ENCODE measurements at places on chromosomes 11 and 22.

DNA sequence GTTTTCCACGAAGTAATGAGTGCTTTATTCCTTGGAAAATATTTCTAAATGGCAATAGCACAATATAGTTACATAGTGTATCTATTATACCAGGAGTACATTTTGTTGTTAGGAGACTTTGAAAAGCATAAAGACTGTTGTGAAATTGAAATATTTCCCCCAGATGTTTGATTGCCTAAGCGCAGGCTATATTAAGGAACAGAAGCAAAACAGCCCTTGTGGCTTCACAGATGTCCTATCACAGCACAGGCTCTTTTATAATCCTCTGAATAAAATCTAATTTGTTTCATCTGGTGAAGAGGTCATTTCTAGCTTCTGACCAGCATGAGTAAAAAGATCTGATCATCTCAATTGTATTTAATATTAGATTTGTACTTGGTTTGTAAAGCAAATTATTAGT is 48.2 kb downstream of the BSX start:
- no peak for DNase-seq

GRCh38 chr11:35031867-35032266 is 107.1 kb upstream of the CD44 start:
- no peak for DNase-seq

DNA sequence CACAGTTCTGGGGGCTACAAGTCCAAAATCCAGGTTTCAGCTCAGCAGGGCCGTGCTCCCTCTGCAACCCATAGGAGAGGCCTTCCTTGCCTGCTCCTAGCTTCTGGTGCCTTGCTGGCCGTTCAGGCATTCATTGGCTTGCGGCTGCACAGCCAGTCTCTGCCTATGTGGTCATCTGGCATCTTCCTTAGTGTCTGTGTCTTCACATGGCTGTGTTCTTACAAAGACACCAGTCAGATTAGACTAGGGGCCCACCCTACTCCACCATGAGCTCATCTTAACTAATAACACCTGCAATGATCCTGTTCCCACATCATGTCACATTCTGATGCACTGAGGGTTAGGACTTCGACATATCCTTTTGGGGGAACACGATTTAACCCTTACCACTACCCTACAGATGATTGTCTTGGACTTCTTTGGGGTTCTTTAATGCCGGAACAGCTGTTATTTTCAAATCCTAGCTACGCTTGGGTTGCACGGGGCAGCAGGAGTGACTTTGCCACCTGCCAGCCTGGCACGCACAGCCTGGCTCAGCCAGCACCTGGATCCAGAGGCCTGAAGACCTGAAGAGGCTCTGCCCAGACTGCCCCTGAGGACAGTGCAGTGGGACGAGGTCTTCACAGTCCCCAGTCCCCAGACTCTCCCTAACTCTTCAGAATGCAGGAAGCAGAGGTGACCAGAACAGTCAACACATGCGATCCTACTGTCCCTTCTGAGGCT is 7.7 kb upstream of the NEAT1 start:
- DNase-seq = no peak

DNA sequence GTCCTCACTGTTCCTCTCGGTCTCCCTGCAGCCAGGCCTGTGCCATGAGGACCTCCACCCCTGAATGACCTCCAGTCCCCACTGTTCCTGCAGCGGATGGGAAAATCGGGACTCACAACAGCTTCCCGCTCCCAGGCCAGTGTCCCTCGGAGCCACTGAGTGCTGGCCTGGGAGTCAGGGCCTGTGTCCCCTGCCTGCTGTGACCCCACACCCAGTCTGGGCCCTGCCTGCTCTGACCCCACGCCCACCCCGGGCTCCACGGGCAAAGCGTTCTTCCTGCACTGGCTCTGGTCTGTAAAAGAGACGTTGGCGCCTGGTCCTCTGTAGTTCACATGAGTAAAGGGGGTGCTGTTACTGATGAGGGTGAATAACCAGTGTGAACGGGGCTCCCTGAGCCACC is 73.0 kb upstream of the SHISAL1 start:
- DNase-seq = no peak

DNA sequence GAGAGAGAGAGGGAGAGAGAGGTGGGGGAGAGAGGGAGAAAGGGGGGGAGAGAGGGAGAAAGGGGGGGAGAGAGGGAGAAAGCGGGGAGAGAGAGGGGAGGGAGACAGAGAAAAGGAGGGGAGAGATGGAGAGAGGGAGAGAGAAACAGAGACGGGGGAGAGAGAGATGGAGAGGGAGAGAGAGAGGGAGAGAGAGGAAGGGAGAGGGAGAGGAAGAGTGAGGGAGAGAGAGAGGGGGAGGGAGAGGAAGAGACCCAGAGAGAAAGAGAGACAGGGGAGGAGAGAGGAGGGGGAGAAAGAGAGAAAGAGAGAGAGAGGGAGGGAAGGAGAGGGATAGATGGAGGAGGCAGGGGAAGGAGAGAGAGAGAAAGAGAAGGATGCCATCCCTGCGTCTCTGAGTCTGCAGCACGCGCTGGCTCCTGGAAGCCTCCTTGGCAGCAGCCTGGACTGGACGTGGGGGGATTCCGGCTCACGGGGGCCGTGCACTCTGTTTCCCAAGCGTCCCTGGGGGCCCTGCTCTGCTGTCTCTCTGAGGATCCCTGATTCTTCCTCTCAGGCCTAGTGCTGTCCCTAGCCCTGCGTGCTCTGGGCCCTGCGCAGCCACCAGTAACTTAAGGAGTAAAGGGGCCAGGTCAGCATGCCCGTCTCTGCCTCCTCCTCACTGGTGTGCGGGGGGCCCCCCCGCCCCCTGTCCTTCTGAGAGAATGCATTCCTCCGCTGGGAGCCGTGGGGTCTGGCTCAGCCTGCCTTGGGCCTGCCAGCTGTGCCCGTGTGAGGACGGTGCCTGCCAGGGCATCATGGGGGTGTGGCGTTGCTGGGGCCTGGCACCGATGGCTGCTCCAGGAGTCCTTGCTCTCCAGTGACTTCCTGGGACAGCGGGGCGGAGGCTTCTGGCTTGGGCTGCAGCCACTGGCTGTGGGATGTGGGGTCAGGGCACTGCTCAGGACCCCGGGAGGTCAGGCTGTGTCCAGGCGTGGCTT is 429.5 kb downstream of the TBC1D22A start:
- DNase-seq = no peak

GRCh38 chr11:121467471-121467870 is 14.7 kb upstream of the SORL1-AS1 start:
- DNase-seq = no peak

- no peak for DNase-seq
Observed at GRCh38 chr11:119258180-119258579, 52.0 kb downstream of the CBL start.

DNA sequence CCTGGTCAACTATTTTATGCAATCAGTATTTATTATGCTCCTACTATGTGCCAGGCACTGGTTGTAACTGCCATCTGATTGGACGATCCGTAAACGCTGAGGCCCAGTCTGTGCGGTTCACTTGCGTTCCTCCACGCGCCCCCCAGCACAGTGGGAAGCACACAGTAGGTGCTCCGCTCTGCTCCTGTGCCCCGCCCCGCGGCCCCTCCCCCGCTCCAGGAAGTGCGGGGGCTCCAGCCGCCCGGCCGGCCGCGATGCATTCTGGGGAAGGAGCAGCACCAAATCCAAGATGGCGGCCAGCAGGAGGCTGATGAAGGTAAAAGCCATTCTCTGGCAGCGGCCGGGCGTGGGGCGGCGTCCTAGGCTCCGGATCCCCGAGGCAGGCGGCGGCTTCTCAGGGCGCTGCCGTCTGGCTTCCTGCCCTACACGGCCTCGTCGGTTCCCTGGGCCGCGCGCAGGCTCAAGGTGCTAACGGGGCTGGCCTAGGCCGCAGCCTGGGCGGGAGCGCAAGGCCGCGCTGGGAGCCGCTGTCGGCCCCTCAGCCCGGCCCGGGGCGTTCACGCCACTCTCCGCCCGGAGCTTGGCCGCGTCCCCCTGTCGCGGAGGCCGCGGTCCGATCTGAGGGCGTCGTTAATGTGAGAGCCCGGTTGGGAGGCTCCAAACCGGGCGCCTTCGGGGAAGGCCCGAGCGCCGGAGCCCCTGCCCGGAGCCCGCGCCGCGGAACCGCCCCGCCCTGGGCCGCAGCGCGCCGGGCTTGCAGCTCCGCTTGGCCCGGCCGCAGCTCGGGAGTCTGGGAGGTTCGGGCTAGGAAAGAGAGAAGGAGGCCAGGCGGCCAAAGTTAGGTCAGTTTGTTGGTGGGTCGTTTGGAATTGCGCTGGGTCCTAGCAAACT is at the start of gene UBE2L3:
Gene UBE2L3 (plus strand): TSS at position 259 of the 891 bp plus-strand sequence. CDS start 31 bp downstream, at position 290.
- DNase-seq = peak; percentile 52

GRCh38 chr11:917426-917825 is 6.8 kb upstream of the CHID1 start:
- no peak for DNase-seq

GRCh38 chr11:62682518-62682917 is 3.6 kb upstream of the UBXN1 start:
- no peak for DNase-seq

GRCh38 chr11:78085972-78086371 is 6.3 kb upstream of the NDUFC2 start:
- DNase-seq = no peak

GRCh38 chr22:39954584-39955055 is 5.6 kb upstream of the TMA7B start:
- no peak for DNase-seq

DNA sequence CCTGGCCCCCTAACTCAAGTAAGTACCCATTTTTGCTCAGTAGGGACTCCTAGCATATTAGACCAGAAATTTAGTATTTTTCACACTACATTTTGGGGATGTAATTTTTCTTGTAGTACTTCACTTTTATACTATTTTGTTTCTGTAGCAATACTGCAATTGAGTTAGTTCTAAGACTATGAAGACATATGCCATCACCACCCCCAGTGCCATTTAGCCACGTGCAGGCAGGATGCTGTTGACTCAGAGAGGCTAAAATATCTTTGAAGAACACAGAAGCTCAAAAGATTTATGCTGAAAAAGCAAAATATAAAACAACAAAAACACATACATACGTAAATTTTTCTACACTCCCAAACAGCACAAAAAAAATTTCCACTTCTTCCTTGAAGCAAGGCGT is 29.1 kb upstream of the DLAT start:
- DNase-seq = no peak

DNA sequence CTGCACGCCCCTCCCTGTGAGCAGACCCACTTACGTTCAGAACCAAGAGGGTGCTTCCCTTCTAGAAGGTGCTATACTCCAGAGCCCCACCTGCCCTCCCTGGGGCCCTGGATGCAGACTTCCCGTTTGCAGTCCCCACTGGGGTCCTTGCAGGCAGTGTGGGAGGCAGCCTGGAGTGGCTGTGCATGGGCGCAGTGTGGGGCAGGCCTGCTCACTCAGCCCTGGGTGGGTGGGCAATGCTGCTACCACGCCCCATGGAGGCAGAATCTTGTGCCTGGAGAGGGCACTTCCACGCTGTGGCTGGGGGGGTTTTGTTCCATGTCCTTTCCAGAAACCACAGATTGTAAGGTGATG is 116.2 kb downstream of the KCNQ1OT1 start:
- no peak for DNase-seq

- DNase-seq = no peak
Observed at GRCh38 chr22:19565382-19566278, 41.4 kb upstream of the CLDN5 start.

- DNase-seq = no peak
Observed at GRCh38 chr11:44335052-44335760, 25.3 kb upstream of the ALX4 start.

GRCh38 chr11:19196432-19196831 is 5.4 kb downstream of the CSRP3 start:
- DNase-seq = no peak

GRCh38 chr11:65811764-65812475 is 21.8 kb upstream of the SNX32 start:
- no peak for DNase-seq

DNA sequence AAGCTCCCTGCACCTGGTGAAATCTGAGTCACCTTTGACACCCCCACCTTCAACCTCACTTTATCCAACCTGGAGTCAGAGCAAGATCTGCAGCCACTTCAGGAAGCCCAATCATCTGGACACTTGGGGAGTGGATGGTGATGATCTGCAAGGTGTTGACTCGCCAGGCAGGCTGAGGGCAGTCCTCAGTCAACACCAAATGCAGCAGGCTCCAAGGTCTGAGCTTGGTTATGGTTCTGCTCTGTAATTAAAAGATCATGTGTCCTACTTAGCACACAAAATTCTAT is 446.9 kb downstream of the BRD1 start:
- DNase-seq = no peak

- no peak for DNase-seq
Observed at GRCh38 chr11:2088746-2089535, 50.2 kb downstream of the IGF2 start.

GRCh38 chr11:126997196-126997595 is 3.4 kb downstream of the KIRREL3 start:
- no peak for DNase-seq

GRCh38 chr11:45809456-45810395 is 4.8 kb downstream of the SLC35C1 start:
- no peak for DNase-seq

- no peak for DNase-seq
Observed at GRCh38 chr11:92138296-92138695, 86.3 kb upstream of the FAT3 start.

GRCh38 chr11:64474680-64475079 is 115.7 kb downstream of the RPS6KA4 start:
- DNase-seq = no peak

- no peak for DNase-seq
Observed at GRCh38 chr11:116910847-116911246, 73.4 kb upstream of the APOA1 start.

DNA sequence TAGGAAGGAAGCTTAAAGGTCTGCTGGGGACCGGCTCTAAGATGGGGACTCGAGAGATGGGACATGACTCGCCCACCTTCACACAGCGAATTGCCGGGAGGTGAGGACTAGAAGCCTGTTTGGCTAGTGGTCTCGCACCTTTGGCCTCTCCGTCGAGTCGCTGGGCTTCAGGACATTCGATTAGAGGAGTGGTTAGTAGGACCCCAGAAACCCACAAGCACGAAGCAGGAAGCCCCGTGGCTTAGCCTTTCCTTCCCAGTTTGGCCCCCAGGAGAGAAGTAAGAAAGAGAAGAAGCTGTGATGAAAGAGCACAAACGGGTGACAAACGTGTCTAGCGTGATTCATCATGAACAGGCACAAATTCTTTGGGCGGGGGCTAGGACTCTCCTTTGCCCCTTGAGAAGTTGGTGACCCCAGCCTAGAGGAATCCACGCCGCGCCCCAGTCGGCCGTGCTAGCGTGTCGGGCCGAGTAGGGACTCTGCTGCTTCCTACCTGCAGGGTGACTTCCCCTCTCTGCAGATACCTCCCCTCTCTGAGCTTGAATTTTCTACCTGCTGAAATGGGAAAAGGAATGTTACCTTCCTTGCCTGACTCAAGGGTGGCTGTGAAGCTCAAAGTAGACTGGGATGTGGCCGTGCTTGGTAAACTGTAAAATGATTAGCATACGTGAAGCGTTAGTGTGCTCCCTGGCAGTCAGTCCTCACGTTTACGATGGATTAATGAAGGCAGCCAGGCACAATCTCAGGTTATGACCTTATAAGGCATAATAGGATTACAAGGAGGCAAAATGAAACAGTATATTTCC is 1.1 kb upstream of the ADM start:
- DNase-seq = peak; percentile 49

DNA sequence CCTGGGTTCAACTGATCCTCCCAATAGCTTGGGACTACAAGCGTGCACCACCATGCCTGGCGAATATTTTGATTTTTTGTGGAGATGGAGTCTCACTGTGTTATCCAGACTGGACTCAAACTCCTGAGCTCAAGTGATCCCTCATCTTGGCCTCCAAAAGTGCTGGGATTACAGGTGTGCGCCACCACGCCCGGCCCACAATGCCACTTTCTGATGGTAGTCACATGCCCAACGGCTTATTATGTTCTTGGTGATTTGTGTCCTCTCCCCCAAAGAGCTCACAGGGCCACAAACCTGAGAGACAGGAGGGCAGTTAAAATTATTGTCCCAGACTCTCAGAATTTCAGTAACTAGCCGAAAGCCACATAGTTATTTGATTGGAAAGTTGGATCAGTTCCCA is 9.6 kb downstream of the GRIK4 start:
- DNase-seq = no peak

All from caudate nucleus (tissue), 63 donors.